ENCODE measurements at places on chromosomes 12 and 14.

DNA sequence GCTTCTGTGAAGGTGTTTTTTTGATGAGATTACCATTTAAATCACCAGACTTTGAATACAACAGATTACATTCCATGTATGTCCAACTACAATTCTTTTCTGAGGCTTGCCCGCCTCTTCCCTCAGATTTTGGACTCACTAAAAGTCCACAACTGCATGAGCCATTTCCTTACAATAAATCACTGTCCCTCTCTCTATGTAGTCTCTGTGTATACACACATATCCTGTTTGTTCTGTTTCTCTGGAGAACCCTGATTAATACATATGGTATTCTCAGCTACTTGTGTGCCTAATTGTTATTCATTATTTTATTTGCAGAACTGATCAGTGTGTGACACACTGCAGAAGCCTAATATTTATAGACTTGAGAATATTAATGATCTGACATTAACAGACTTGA, 2.4 kb upstream of the MIPOL1 start:
- DNase-seq: no peak

- DNase-seq: no peak
These were observed 68.5 kb downstream of the AEBP2 start for GRCh38 chr12:19507823-19508222.

DNA sequence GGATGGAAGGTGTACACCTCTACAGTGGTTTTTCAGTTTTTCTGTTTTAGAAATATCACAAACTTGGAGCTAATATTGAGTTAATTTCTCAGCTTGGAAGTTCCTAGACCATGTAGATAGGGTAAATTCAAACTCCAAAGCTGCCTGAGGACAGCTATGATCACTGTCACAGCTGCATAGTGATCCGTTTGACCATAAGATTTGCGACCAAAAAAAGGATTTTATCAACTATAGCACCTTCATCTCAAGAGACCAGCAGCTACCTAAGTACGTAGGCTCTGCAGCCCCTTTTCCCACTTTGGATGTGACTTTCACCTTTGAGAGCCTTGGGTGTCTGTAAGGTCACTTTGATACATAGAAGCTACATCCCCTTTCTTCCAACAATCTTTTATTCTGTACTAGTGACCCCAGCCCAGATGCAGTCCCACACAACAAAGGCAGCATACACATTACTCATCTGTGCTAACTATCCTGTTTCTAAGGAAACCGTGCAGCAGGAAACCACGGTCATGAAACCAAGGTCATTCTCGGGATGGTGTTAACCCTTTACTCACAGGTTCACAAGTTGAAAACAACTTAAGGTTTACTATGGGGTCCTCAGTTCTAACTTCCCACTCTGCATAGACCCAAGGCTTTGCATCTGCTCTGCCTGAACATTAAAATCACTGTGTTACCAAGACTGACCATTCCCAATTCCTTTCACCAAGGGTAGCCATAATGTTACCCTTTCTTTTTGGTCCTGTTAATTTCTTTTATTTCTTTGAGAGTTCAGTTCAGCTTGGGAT, 75.4 kb downstream of the IFT81 start:
- no peak for DNase-seq

DNA sequence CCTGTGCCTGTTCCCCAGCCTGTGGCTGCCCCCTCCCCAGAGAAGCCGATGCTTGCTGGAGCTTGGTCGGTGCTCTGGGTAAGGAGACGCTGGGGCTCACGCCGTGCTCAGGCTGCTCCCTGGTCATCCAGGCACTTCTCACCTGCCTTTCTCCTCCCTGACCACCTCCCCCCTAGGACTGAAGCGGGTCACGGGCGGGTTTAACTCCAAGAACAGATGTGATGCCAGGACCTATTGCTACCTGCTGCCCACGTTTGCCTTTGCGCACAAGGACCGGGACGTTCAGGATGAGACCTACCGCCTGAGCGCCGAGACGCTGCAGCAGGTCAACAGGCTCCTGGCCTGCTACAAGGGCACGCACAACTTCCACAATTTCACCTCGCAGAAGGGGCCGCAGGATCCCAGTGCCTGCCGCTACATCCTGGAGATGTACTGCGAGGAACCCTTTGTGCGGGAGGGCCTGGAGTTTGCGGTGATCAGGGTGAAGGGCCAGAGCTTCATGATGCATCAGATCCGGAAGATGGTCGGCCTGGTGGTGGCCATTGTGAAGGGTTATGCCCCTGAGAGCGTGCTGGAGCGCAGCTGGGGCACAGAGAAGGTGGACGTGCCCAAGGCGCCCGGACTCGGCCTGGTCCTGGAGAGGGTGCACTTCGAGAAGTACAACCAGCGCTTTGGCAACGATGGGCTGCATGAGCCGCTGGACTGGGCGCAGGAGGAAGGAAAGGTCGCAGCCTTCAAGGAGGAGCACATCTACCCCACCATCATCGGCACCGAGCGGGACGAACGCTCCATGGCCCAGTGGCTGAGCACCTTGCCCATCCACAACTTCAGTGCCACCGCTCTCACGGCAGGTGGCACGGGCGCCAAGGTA, 8.4 kb upstream of the EP400 start:
- DNase-seq: no peak

- DNase-seq: no peak
These were observed 3.6 kb upstream of the ISM2 start for GRCh38 chr14:77502109-77502782.

GRCh38 chr14:105197211-105197641, 16.1 kb upstream of the NUDT14 start:
- DNase-seq: no peak

DNA sequence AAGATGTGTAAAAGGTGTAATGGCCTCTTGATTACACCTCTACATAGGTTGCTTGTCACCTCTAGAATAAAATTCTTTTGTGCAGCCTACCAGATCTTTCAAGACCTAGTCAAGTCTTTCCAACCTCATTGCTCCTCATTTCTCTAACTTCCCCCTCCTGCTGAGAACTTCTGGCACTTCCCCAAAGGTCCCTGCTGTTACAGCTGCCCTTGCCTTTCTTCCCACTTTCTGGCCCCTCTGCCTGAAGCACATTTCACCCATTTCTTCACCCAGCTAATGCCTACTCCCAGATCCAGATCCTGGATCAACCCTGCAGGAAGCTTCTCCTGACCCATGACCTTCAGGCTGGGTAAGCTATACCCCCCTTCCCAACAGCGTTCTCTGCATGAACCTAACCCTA, 1.5 kb downstream of the TSHR start:
- DNase-seq: no peak

DNA sequence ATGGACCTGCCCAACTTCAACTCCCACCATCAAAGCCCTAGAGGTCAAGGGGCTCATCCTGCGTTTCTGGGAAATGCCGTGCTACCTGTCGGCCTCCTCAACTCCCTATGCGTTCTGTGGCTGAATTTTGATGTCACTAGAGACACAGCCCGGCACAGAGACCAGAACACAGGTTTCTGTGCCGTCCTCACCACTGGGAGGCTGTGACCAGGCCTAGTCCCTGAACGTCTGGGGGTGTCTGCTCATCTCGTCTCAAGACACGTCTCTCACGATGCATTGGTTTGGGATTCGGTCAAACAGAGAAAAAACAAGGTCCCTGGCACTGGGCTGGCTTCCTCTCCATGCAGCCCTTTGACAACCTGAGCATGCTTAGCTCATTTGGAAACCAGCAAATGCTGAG, 33.5 kb downstream of the SLC15A4 start:
- DNase-seq: no peak

DNA sequence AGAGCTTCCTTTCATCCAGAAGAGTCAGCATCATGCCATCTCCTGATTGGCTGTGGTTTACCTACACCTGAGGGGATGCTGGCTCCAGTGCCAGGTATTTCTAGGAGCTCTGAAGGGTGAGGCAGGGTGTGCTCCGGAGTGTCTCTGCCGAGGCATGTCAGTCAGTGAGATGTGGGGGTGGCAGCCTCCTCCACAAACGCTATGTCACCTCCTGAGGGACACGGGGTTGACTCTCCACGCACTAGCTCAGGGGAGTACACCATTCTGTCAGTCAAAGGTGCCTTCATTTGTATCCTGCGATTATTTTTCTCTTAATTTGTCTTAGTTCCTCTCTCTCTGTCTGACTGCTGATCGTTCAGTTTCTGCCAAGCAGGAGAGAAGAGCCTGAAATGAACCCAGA, 604.5 kb downstream of the VRK1 start:
- no peak for DNase-seq

DNA sequence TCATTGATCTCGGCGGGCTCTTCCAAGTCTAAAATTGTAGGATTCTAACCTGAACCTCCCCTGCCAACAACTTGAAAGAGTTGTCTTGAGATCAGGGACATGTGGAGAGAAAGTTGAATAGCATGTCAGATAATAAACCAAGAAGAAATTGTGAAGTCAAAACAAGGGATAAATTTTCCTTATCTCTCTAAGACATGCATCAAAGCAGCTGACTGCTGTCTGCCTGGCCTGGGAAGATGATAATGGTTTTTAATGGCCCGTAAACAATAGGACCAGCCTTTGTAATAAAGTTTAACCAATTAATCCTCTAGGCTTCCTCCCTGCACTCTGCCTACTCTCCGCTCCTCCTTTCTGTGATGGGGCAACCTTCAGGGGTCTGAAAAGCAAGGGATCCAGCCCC, 67.9 kb downstream of the DPF3 start:
- no peak for DNase-seq

GRCh38 chr12:128420163-128420562, 153.2 kb downstream of the TMEM132C start:
- no peak for DNase-seq

DNA sequence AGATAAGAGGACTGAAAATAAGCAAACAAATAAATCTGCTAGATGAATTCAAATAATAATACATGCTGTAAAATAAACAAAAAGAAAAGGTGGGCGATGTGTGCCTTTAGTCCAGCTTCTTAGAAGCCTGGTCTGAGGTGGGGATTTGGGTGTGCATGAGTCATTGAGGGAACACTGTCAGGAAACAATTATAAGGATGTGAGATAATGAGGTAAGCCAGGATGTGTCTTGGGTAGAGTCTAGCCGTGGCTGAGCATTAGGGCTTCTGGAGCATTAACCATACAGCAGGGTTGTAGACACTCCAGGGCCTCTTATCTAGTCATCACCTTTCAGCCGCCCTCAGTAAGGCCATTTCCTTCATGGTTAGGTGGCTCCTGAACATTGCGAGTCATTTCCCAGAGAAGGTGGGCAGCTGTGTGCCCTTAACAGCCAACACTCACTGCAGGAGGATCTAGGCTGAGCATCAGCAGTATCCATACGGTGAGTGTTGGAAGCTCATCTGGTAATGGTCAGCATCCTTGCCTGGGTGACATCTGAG, 405.6 kb downstream of the GLT1D1 start:
- DNase-seq: no peak

GRCh38 chr14:52355016-52355431, 40.9 kb downstream of the PTGER2 start:
- no peak for DNase-seq

GRCh38 chr12:71653137-71653536, 10.5 kb downstream of the ZFC3H1 start:
- no peak for DNase-seq

- no peak for DNase-seq
These were observed 737 bp downstream of the SPX start for GRCh38 chr12:21526721-21527345.

GRCh38 chr14:65357113-65357512, 55.4 kb upstream of the FUT8 start:
- DNase-seq: no peak
